ENCODE measurements at places on chromosomes 1 and 21.

GRCh38 chr1:62712336-62713243 is 24.4 kb upstream of the DOCK7 start:
- no peak for DNase-seq

- no peak for DNase-seq
Observed at GRCh38 chr1:27148591-27148990, 6.3 kb downstream of the SLC9A1 start.

- no peak for DNase-seq
Observed at GRCh38 chr21:24290151-24290833, 1317.0 kb downstream of the MRPL39 start.

DNA sequence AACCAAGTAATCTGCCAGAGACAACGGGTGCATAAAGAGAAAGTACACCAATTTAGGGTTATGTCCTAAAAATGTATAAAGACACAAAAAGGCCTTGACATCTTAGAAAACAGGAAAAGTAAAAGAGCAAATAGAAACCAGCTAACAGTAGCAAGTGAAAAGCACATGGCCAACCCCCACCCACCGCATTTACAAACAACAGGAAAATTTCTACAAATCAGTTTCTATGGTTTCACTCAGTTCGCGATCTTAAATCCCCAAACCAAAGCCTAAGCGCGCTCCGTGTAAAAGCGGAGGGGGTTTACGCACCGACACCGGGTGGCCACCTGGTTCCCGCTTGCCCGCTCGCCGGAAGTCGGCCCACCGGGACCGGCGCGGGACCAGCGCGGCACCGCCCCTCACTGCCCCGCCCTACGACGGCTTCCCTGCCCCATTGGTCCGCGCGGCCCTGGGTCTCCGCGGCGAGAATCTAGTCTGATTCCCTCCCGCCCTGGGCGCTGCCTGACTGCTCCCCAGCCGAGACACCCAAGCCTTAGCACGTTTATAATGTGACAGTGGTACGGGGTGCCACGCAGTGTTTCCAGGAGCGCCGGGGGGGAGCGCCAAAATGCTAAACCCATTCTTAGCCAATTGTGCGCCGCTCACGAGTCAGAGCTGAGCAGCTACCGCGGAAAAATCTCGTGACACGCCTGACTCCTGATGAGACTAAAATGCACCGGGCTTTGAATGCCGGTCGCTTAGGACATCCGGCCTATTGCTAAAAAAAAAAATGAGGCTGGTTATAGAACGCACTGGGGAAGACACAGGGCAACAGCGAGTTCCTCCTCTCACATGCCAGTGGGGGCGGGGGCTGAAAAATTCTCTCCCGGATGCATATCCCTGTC is at the start of gene GART:
TSS of gene GART (minus strand) at position 362 of the 884 bp plus-strand sequence. CDS start 2,802 bp downstream, outside the sequence.
- DNase-seq, result peak; percentile 80

GRCh38 chr21:28872218-28872617 is 120.5 kb downstream of the LTN1 start:
- no peak for DNase-seq

Data from stimulated activated CD8-positive, alpha-beta memory T cell treated with anti-CD3 and anti-CD28 coated beads, Interleukin-2, amount 100 ng/mL, for 48 hours (primary cell).